ENCODE measurements at places on chromosomes 2 and 18. TPM values are rescaled to one million over a fixed set of nuclear protein-coding genes. Genes with fewer than 3 reads are reported as not detected.

Gene ZNF396
- total RNA-seq = 0.53 TPM

Gene GALNT14
- not detected for total RNA-seq

Gene LHCGR
- not detected for total RNA-seq

Gene HJURP
- total RNA-seq = 30.9 TPM

GRCh38 chr2:205409411-205409810, 272.9 kb upstream of the NRP2 start:
- DNase-seq = no peak

- no peak for DNase-seq
These were observed 180.0 kb downstream of the NAPG start for GRCh38 chr18:10705786-10706185.

GRCh38 chr2:27264253-27264752, 1.5 kb upstream of the SLC30A3 start:
- no peak for DNase-seq

Measured in pulmonary artery endothelial cell (primary cell).